AG08395 (cell line): ENCODE measurements at places on chromosomes 12 and 14.

- no peak for DNase-seq
Observed at GRCh38 chr14:65846196-65846868, 433.8 kb downstream of the FUT8 start.

DNA sequence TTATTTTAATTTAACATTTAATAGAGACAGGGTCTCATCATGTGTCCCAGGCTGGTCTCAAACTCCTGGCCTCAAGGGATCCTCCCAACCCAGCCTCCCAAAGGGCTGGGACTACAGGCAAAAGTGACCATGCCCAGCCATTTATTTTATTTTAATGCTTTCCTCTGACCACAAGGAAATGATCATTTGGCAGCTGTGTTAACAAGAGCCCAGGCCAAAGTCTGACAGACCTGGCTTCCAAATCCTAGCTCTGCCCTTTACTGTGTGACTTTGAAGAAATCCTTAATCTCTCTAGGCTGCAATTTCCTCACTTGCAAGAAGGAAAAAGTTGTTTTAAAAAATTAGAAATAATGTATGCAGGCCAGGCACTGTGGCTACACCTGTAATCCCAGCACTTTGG is 16.7 kb upstream of the GCH1 start:
- DNase-seq: no peak

DNA sequence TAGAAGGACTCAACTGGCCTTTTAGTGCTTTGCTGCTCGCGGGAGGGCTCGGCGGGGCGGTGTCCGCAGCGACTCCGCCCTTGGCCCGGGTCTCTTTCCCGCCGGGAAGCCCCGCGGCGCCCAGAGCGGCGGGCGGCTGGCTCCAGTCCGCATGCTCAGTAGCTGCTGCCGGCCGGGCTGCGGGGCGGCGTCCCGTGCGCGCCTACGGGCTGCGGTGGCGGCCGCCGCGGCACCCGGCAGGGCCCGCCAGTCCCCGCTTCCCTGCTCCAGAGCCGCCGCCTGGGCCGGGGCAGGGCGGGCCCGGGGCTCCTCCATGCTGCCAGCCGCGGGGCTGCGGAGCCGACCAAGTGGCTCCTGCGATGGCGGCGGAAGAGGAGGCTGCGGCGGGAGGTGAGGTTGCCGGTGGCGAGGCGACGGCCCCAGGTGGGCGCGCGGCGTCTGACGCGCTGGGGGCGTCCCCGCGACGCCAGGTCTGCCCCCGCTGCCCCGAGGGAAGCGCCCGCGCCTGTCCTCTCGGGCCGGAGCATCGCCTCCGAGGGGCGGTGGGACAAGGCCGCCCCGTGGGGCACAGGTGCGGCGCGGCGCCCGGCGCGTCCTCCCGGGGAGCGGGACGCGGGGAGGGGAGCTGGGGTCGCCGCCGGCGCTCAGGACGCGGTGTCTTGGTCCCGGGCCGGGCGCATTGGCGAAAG is at the start of gene BMAL2:
BMAL2 (plus strand) TSS at position 123 of the 689 bp plus-strand sequence; CDS start at position 360, 237 bp downstream.
- peak; percentile 65 for DNase-seq

DNA sequence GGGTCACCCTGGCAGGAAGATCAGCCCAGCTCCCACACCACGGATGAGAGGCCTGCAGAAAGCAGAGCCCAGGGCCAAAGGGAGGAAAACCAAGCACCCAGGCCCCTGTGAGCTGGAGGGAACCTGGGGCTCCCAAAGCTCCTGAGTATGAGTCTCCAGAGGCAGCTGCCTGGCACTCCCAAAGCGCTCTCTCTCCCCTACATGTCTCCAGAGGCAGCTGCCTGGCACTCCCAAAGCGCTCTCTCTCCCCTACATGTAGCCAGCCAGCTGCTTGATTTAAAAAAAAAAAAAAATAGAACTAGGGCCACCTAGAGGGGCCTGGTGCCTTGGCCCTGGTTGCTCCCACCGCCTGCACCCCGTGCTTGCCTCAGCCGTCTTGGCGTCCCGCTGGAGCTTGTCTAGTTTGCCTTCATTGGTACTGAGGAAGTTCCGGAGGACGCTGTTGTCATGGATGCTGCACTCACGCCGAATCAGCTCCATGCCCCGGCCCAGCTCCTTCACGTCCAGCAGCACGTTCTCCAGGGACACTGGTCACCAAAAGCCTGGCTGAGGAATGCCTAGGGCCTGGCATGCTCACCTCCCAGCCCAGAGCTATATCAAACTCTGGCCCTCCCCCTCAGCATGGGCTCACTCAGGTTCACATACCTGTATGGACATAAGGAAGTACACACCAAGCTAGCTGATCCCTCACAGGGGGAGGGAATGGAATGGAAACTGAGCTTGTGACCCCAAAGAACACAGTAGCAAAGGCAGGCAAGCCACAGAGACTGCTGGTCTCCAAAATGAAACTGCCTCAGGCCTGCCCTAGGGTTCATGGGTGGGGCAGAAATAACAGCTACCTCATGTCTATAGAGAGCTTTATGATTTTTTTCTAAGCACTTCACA is 24.7 kb downstream of the PRPF40B start:
- no peak for DNase-seq

- no peak for DNase-seq
Observed at GRCh38 chr14:76778546-76779215, 17.4 kb downstream of the VASH1 start.

- DNase-seq: no peak
Observed at GRCh38 chr14:72644758-72645489, 249.0 kb downstream of the DPF3 start.

DNA sequence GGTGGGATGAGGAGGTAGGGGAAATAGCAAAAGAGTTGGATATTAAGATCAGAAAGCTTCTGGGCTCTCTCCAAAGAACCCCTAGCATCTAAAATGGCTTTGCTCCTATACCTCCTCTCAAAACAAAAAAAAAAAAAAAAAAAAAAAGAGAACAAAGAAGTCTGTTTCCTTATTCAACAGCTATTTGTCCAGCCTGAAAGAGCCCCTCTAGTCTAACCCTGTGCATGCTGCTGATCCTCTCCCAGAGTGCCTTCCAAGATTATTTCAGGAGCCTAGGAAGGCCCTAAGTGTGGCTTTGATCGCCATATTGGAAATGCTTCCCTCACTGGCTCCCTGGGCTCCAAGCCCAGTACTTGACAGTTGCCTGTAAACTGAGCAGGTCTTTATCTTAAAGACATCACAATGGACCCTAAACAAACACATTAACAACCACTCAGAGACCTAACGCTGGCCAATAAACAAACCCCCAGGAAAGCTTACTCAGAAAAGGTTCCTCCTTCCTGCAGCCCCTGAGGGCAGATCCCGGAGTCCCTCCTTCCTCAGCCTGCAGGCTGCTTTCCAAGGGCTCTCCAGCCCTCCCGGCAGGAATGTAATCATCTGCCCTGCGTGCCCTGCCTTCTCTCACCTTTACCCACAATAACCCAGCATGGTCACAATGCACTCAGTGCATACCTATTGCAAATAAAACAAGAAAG is 17.4 kb upstream of the COL2A1 start:
- DNase-seq: no peak

DNA sequence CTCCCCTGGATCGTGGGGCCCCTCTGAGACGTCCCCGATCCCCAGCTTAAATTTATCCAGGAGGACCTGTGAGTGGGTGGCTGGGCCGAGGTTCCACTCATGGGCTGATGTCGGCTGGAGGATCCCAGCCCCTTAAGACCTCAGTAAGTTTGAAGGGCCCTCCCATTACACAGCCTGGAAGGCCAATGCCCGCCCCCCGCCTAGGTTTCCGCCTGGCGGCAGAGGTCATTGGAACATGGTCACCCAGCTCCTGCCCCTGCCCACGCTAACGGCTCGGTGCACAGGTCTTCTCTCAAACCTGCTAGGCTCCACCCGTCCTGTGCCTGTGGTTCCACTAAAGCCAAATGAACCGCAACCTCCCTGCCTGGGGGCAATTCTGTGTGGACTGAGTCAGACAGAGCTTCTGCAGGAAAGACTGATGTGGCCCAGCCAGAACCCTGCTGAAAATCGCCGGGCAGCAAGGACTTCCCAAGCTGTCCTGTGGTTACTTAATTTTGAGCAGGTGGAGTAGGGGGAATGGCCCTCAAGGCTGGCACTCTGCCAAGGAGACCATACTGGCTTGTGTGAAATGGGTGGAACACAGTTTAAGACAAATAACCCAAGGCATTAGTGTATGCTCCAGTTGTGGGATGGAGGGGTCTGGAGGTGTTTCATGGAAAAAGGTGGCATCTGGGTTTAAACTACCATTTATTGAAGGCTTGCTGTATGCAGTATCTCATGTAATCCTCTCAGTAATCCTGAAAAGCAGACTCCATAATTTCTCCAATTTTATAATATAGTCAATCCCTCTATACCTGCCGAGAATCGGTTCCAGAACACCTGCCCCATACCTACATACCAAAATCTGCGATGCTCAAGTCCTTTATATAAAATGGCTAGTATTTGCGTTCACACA is 903 bp upstream of the NT5DC3 start:
- DNase-seq: peak; percentile 70

- DNase-seq: peak; percentile 48
Observed at GRCh38 chr12:114776731-114777442, 92.9 kb upstream of the TBX3 start.

GRCh38 chr14:84544486-84545131 is 985.3 kb upstream of the FLRT2 start:
- no peak for DNase-seq

DNA sequence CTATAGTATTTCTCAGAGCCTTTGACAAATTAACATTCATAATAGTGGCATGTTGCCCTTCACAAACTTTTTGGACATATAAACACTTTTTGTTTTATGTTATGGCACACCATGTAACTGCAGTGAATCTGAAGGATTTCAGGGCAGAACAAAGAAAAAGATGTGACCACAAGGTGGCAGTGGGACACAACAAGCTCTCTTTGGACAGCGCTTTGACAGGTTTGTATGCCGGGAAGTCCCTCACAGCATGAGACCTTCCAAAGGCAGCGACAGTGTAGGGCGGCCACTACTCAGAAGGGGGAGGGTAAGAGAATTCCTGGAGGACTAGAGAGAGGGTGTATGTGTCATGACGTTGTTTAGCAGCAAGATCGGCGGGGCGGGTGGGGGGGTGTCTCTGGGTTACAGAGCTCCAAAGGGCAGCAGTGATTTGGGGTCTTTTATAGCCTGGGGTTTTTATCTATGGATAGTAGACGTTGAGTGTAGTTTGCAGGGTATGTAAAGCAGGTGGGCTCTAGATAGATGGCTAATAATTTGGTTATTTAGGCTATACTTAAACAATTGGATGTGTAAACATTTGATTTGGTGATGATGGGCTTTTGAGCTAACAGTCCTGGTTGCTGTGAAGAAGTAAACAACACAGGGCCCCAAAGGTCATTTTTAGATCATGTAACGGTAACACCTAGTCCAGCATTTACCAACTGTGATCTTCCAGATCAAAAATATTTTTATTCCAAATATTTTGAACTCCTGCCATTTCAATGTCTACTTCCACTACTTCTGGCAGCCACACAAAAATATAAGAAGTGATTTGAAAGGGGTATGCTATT is 22.9 kb downstream of the ETFBKMT start:
- DNase-seq: peak; percentile 53

DNA sequence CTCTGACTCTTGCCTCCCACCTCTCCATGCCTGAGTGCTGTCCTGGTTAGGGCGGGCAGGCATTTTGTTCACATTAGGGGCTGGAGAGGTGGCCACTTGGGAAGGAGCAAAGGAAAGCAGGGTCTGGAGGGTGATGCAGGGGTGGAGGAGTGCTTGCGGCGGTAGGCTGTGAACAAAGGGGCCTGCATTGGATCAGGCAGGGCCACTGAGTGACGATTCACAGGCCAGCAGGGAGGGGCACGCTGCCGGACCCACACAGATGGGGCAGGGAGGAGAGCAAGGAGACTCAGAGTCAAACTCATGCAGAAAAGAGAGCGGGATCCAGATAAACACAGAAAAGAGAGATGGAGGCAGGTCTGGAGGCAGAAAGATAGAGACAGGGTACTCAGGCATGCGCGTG is 58.4 kb upstream of the TBX3 start:
- no peak for DNase-seq
